ENCODE measurements at places on chromosomes 2 and 18.

- no peak for DNase-seq
Observed at GRCh38 chr2:239179851-239180371, 220.9 kb downstream of the HDAC4 start.

DNA sequence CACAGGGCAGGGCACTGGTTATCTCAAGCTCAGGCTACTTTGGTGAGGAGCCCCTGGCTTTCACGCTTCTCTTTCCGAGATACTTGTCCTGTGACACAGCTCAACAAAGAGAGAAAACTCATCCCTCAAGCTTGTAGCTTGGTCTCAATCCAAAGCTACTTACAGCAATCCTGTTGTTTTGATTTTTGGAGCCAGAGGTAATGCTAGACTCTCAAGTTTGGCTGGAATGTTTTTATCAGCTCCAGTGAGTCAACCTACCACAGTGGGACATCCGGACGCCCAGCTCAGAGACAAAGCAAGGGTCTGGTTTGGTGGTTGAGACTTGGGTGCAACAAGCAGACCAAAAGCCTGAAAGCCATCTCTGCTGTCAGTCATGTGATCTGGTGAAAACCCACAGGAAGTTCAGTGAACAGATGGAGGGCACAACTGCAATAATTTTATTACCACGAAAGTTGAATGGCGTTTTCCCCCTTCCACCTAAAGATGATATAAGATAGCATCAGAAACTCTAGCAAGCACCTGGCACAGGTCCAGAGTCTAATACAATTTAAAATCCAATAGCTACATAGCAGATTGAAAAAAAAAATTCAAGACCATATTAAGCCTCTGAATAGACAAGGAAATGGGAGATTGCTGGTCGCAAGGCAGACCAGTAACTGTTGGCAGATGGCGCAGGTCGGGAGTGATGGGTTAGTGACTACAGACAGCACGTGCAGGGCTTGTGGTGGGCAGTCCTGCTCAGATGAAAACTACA lies 102.3 kb upstream of the SMAD7 start:
- DNase-seq = no peak

DNA sequence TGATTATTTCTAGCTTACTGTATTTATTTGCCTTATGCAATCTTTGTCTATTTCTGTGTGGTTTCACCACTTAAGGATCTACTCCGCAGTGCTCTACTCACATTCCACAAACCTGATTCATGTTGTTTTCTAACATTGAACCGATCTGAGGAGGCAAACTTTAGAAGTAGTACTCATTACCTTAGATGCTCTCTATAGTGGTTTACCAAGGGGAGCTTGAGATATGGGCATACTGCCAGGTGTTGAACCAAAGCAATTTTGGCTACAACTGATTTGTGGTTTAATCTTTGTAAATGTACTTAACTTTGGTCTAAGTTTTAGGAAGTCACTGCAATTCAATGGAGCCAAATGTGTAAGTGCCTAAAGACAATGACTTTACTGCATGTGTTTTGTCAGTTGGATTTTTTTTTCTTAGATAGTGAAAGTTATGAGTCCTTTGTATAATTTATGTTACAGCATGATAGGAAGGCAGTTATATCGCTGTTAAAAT lies 50.1 kb downstream of the MAP2 start:
- no peak for DNase-seq

DNA sequence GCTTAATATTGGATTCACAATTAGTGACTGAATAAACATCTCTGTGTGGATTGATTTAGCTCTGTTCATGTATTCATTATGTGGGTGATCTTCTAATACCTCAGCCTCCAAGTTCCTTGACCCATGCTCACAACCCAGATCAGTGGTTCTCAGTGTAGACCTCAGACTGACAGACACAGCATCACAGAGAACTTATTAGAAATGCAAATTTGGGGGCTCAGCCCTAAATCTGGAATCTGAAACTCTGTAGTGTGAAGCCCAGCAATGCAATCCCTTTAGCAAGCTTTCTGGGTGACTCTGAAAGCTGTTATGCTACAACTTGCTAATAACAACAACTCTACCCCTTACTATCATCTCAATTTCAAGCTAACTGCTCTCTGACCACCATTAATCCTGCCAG lies 273.1 kb upstream of the FANCL start:
- no peak for DNase-seq

DNA sequence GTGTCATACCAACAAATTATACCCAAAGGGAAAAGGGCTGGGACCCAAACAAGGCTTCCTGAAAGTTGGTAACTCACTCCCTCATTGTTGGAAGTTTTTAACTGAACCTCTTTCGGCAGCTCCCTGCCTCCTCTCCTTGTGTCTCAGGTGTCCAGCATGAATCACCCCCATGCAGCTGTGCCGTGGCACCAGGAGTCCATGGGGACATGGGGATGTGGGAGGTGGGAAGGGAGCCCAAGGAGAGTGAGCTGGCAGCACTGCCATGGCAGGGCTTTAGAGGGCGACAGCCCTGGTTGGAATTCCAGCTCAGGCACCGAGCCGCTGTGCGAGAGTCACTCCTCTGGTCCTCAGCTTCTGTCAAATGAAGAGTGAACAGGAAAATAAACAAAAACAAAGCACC lies 12.5 kb upstream of the GYPC start:
- DNase-seq = no peak

GRCh38 chr18:25896956-25897355 lies 193.5 kb downstream of the SS18 start:
- no peak for DNase-seq

- DNase-seq = no peak
Observed at GRCh38 chr2:223415071-223415470, 187.1 kb downstream of the SCG2 start.

- DNase-seq = no peak
Observed at GRCh38 chr2:20797096-20797495, 25.8 kb downstream of the LDAH start.

DNA sequence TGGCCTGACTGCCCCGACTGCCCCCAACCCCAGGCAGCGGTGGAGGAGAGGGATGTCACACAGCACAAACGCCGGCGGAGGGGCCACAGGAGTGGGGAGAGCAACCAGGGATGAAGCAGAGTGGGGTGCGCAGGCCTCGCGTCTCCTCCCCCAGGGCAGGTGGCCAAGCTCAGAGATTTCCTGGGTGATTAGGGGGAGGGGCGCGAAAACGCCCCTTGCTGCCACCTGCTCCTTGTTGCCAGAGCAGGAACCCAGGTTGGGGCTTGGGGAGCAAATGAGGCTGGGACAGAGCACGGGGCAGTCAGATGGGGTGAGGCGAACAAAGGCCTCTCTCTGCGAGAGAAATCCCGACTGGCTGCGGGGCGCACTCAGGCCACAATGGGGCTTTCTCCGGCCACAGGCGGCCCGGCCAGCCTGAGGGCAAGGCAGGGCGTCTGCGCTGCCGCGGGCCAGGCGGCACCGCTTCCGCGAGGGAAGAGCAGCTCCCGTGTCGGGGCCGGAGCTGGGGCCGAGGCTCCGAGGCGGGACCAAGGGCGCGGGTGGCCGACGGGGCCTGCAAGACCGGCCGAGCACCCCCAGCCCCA lies 11.5 kb downstream of the TEX44 start:
- peak; percentile 65 for DNase-seq

- DNase-seq = no peak
Observed at GRCh38 chr18:40685219-40685618, 1269.8 kb upstream of the PIK3C3 start.

DNA sequence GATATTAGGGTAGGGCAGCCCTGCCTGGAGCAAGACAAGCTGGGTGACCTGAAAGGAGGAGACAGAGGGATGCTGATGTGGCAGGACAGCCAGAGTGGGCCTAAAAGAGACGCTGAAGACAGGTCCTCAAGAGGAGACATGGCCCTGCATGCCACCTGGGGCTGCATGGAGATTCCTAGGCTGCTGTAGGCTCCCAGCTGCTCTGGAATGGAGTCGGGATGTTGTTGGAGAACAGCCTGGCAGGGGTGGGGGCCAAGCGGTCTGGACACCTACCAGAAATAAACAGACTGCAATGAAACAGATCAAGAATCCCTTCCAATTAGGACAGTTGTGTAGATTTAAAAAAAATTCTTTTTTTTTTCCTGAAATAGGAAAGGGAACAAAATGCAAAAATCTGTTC lies 97.8 kb upstream of the NPAS2 start:
- DNase-seq = no peak

- DNase-seq = no peak
Observed at GRCh38 chr2:201070948-201071478, 458 bp downstream of the HYCC2 start.

DNA sequence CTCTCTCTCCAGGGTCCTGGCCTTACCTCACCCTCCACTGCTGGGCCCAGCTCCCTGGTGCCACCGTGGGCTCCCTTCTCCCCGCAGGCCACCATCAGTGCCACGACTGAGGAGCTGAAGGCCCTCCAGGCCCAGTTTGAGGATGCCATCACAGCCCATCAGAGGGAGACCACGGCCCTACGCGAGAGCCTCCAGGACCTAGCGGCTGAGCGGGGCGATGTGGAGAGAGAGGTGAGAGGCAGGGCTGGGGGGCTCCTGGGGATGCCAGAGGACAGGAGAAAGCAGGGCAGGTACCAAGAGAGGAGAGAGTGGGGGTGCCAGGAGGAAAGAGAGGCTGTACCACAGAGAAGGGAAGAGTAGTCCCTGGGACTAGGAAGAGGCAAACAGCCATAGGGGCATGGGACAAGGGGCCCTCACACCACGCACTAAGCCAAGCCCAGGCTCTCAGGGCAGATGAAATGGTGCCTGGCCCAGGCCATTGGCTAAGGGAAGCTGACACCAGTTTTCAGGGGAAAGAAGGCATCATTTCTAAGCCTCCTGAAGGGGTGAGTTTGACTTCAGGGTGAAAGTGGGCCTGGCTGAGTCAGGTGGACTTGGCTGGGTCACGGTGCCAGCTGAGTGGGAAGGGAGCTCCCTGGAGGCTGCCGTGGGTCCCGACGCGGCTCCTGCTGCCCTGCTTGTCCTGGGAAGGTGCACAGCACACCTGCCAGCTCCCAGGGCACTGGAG lies 39.0 kb upstream of the SNED1 start:
- no peak for DNase-seq

- DNase-seq = no peak
Observed at GRCh38 chr2:191675807-191676721, 1.9 kb upstream of the NABP1 start.

GRCh38 chr2:119367472-119368099 lies 809 bp downstream of the DBI start:
- peak; percentile 57 for DNase-seq

GRCh38 chr2:7634409-7634808 lies 717.2 kb downstream of the RNF144A start:
- DNase-seq = no peak

DNA sequence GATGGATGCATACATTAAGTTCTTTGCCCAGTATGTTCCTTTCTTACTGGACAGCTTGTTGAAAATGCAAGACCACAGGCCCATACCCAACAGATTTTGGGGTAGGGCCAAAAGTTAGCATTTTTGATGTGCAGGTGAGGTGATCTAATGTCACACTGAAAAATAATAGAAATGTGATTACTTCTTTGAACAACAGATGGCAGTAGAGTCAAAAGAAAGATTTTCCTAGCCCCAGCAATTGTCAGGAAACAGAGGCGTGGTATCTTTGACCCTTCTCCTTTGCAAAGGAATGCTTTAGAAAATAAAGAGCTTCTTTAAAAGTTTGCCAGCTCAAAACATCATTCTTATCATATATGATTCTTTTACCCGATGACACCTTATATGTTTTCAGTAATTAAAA lies 343.6 kb upstream of the SYT4 start:
- no peak for DNase-seq

DNA sequence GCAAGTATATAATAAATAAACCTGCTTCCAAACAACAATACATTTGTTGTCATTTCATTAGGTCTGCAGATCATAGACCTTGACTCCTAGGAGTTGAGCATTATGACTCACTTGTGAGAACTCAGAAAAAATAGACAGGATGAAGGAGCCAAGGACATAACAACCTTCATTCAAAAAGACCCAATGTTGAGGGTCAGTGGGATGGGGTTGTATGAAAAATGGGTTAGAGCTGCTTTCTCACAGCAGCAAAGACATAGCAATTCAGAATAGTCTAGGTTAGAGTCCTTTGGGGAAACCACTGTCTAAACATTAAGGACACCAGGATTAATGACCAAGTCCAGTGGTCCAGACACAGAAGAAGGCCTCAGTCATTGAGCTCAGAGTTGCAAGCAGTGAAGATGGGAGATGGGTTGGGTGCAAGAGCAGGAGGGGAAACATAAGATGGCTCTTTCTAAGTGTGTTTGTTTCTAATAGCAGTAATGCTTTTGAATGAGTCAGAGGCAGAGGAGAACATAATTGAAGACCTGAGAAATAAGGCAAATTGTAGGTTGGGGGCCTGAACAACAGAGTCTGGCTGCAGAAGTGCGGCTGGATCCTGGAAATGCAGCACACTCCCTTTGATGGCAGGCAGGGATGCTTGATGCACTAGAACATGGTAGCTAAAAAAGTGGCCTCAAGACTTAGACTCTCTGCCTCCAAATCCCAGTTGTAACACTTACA lies 3.7 kb upstream of the SERPINB10 start:
- DNase-seq = no peak

DNA sequence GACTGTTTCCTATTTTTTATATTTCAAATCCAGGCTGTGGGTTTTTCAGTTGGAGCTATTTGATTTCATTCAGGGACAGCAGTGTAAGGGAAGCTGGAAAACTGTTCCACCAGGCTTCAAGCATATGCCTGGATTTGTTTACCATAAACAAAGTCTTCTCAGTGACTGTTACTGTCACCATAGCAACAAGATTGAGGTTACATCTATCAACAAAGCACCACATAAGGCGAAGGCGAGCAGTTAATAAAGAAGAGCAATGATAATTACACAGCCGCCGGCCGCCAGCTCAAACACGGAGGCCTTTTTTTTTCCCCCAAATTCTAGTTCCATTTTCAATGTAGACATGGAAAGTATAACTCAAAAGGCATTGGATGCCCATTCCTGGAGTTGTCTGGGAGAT lies 553.7 kb upstream of the SYT4 start:
- DNase-seq = no peak

- DNase-seq = no peak
Observed at GRCh38 chr2:152730591-152731333, 12.3 kb downstream of the ARL6IP6 start.

DNA sequence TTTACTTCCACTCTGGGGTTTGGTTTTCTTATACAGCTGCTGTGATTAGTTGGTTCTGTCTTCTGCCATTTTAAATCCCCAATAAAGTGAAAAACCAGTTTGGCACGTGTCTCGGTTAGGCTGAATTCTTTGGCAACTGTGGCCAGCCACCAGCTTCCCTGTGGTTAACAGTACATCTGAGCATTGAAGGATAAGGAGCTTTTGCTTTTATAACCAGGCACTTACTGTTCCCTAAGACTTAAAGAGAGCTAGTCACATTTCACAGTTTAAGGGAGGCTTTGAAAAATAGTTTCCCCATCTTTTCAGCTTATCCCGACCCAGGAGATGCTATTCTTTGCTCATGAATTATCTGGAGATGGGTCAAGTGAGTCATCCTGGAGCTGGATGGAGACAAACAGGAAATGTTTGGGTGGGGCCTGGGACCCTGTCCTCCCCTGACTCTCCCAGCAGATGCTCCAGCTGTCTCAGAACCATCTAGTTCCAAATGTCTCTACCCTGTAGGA lies 57.3 kb upstream of the EML6 start:
- no peak for DNase-seq

- DNase-seq = no peak
Observed at GRCh38 chr2:238497610-238498005, 70.9 kb downstream of the ASB1 start.

GRCh38 chr2:58572731-58573130 lies 331.6 kb upstream of the FANCL start:
- no peak for DNase-seq

GRCh38 chr18:48018851-48019250 lies 88.4 kb upstream of the SMAD2 start:
- no peak for DNase-seq
